ENCODE measurements at places on chromosomes 1 and 21. TPM values are rescaled to one million over a fixed set of nuclear protein-coding genes. Genes with fewer than 3 reads are reported as not detected.

Gene DNASE2B
- 0.26 TPM for total RNA-seq

DNA sequence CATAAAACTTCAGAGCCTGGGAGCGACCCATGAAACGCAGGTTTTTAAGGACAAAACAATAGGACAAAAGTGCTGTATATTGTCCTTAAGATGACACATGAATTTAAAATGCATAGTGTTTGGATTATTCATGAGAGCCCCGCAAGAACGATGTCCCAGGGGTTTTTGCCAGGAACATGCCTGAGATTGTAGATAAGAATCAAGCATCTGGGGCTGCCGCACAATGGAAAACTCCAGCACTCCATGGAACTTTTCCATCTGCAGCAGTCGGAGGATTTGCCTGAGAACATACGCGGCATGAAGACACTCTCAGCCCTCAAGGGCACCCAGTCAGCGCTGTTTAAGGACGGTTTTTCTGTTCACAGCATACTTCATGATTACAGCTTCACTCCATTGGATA, 5.3 kb upstream of the ERG start:
- no peak overlapping the region for H3K4me3 ChIP-seq
- H3K4me1 ChIP-seq = peaks cover 2% of the 10 kb centered on the region
- no peak for DNase-seq
- no peak overlapping the region for H3K27ac ChIP-seq

DNA sequence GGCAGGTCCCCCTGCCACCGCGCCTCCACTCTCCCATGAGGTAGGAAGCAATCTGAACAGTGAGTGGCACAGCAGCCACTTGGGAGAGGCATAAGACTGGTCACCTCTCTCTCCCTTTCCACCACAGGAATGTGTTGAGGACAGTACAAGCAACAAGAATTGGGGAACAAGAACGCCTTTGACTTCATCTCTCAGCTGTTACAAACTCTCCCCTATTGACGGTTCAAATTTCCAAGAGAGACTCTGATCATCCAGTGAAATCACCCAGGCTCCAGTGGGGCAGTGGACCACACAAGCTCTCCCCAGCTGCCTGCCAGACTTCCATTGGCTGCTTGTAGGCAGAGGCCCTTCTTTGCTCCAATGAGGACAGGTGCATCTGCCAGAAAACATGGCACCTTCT, 249.9 kb upstream of the JUN start:
- no peak for DNase-seq
- H3K4me3 ChIP-seq = no peak overlapping the region
- H3K4me1 ChIP-seq = no peaks in the 10 kb centered on the region
- no peak overlapping the region for H3K27ac ChIP-seq
- H3K36me3 ChIP-seq = no peaks in the 10 kb centered on the region

DNA sequence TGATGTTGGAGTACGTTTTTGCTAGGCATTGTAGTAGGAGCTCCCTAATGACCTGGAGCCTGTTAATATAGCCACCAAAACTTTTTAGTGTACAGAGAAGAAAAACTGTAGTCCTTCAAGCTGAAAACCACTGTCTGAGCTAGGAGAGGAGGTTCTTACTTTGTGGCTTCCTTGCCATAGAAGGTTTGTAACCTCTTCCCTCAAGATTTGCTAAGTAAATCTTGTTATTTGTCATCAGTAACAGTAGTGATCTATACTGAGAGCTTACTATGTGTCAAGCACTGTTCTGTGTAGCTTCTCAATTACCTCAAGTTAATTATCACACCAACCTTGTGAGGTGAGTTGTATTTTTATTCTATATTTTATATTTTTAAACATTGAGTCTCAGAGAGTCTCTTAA, 21.2 kb upstream of the LRRC8C start:
- H3K4me3 ChIP-seq = no peak overlapping the region
- H3K36me3 ChIP-seq = no peaks in the 10 kb centered on the region
- no peak overlapping the region for H3K27ac ChIP-seq
- H3K4me1 ChIP-seq = no peaks in the 10 kb centered on the region
- no peaks in the 10 kb centered on the region for H3K27me3 ChIP-seq

GRCh38 chr1:88061492-88062177, 622.4 kb upstream of the PKN2 start:
- DNase-seq = no peak
- H3K27ac ChIP-seq = no peak overlapping the region
- no peak overlapping the region for H3K4me3 ChIP-seq
- no peaks in the 10 kb centered on the region for H3K27me3 ChIP-seq
- no peaks in the 10 kb centered on the region for H3K36me3 ChIP-seq
- H3K4me1 ChIP-seq = no peaks in the 10 kb centered on the region

DNA sequence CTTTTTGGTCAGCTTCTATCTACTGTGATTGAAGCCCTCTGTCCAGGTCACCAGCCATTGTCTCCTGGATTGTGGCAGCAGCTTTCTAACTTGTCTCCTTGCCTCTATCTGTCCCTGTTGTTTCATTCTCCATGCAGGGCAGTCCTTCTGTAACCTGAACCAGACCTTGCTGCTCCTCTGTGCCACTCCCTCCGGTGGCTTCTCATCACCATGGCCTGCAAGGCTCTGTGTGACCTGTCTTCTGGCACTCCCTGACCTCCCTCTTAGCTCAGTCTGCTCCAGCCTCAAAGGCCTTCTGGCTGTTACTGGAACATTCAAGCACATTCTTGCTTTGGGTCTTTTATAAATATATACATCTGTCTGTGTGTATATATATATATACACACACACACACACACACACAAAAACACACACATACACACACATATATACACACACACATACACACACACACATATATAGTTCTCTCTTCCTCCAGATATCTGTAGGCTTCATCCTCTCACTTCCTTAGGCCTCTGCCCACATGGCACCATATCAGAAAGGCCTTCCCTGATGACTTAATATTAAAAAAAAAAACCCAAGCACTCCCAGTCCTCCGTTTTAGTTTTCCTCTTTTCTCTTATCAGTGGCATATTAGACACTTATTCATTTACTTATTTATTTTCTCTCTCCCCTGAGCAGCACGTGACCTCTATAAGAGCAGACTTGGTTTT, 21.2 kb upstream of the JUN start:
- H3K27me3 ChIP-seq = peaks cover 5% of the 10 kb centered on the region
- H3K27ac ChIP-seq = no peak overlapping the region
- H3K4me1 ChIP-seq = peaks cover 9% of the 10 kb centered on the region
- DNase-seq = no peak
- H3K4me3 ChIP-seq = no peak overlapping the region

DNA sequence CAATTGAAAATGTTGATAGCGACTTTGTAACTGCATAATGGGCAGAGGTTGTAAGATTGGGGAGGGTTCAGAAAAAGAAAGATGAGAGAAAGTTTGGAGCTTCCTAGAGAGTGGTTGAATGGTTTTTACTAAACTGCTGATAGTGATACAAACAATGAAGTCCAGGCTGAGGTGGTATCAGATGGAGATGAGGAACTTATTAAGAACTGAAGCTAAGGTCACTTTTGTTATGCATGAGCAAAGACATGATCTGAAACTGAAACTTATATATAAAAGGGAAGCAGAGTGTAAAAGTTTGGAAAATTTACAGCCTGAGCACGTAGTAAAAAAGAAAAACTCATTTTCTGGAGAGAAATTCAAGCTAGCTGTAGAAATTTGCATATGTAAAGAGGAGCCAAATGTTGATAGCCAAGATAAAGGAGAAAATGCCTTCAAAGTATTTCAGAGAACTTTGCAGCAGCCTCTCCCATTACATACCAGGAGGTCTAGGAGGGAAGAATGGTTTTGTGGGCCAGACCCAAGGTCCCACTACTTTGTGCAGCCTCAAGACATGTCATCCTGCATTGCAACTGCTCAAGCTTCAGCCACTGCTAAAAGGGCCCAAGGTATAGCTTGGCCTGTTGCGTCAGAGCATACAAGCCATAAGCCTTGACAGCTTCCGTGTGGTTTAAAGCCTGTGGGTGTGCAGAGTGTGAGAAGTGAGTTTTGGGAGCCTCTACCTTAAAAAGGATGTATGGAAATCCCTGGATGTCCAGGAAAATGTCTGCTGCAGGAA, 843.9 kb downstream of the AMY1C start:
- no peaks in the 10 kb centered on the region for H3K36me3 ChIP-seq
- no peak for DNase-seq
- H3K4me1 ChIP-seq = no peaks in the 10 kb centered on the region
- H3K27ac ChIP-seq = no peak overlapping the region

DNA sequence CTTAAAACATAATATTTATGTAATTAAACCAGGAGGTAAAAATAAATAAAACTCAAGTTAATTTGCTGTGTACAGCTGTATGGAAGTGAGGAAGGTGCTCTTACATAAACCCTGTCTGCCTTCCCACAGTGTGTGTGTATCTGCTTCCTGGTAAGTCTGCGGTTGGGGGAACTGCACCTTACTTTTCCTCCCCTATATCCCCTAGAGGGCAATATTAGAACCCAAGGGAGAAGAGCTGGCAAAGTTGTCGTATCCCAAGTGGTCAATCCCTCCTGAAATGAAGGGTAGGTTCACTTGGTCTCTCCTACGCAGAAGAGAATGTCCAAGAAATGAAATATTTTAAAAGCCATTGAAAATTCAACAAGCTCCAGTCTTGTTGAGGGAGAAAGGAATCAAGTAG, 17.8 kb upstream of the JAK1 start:
- no peak overlapping the region for H3K4me3 ChIP-seq
- H3K36me3 ChIP-seq = peaks cover 1% of the 10 kb centered on the region
- no peak for DNase-seq
- H3K27me3 ChIP-seq = no peaks in the 10 kb centered on the region
- peaks cover 24% of the 10 kb centered on the region for H3K4me1 ChIP-seq

Data from progenitor cell of endocrine pancreas (in vitro differentiated cells).